ENCODE measurements at places on chromosomes 4 and X.

GRCh38 chrX:20317873-20318272 is 51.2 kb upstream of the RPS6KA3 start:
- DNase-seq, result no peak

DNA sequence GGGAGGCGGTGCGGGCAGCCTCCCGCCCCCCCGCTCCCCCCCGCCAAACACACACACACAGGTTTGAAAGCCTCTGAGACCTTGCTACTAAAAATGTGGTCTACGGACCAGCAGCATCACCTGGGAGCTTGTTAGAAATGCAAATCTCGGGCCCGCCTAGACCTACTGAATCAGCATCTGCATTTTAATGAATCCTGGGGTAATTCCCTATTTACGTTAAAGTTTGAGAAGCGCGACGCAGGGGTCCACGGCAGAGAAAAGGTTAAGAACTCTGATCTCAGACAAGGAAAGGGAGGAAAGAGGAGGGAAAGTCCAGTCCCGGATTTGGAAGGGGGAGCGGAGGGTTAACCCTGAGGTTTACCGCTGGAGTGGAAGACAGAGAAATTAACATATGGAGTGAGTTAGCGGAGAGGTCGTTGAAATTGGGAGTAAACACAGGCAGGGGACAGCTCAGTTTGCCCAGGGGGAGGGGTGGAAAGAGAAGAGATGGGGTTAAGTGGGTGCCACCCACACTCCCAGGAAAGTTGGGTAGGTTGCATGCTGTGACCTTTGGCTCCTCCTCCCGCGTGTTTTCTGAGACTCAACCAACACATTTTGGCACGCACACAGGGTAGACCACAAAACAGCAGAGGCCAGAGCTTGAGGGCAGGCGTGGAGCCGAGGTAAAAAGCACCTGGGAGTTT is 483.6 kb downstream of the BCOR start:
- DNase-seq, result peak; percentile 34

DNA sequence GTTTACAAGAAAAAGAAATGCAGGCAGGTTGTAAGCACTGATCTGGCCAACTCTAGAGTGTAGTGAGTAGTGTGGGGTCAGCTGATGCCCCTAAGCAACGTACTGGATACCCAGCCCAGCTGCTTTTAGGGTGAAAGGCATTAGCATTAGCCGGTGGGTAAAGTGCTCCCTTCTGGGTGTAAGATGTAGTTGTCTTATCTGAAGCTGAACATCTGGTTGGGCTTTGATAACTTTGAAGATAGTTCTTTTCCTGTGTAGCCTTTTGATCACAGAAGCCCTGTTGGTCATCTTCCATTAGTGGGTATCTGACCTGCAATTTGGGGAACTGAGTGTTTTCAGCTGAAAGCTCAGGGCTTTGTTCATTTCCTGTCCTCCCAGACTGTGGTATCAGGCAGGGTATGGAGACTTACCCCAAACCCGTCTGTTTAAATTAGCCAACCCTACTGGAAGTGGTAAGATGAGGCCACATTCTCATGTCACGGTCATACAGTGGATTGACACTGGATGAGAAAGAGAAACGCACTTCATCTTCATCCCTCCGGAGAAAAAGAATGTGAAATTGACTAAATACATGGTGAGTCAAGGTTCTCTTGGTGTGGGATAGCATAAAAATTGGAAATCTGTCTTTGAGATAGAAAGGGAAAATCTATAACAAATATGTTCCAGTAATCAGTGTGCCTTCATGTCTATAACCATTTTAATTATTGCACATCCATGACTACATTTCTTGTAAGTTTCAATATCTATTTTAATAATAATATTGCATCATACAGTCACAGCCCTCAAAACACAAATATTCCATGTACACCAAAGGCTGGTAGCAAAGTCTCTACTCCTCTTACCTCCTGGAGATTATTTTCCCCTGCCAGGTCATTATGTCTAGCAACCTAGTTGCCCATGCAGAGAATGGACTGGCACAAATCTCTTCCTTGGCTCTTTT is 8.7 kb downstream of the RHOH start:
- DNase-seq, result no peak

GRCh38 chr4:129231945-129232588 is 136.1 kb downstream of the C4orf33 start:
- no peak for DNase-seq

DNA sequence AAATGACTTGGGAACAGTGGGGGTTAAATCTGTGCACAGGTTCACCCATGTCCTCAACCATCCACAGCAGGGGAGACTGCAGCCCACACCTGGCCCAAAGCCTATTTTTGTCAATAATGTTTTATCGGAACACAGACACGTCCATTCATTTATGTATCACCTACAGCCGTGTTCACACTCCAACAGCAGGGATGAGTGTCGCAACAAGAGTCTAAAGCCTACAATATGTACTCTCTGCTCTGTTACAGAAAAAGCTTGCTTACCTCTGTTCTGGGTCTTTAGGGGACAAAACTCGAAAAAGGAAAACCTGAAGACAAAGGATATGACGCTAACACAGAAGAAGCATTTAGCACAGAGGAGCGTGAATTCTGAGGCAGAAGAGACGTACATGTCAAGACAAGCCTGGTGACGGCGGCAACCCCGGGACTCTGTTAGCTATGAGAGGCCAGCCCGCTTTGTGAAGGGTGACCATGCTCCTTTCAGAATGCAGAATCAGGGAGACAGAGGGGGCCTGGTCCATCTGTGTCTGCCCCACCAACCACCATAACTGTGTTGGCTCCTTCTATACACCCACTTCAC is 45.5 kb downstream of the AFAP1 start:
- DNase-seq, result no peak

- no peak for DNase-seq
Measured at GRCh38 chr4:139239127-139239772, 40.8 kb downstream of the MGARP start.

DNA sequence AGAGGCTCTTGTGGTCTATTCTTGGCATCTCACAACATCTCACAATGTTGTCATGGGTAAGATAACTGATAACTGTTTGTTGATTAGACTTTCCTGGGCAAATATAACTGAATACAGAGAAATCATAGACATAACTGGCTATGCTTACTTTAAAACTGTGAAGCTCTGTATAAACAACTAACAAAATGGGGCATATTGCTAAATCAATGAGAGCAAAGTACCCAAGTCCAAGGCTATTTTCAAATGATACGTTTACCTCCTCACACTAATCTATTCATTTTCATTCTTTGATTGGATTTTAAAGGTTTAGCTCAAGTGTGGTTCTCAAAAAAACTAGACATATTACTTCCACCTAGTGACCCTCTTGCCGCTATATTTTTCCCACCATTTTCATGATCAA is 38.6 kb downstream of the AMELX start:
- no peak for DNase-seq

- no peak for DNase-seq
Measured at GRCh38 chrX:136589966-136590365, 58.0 kb downstream of the VGLL1 start.

DNA sequence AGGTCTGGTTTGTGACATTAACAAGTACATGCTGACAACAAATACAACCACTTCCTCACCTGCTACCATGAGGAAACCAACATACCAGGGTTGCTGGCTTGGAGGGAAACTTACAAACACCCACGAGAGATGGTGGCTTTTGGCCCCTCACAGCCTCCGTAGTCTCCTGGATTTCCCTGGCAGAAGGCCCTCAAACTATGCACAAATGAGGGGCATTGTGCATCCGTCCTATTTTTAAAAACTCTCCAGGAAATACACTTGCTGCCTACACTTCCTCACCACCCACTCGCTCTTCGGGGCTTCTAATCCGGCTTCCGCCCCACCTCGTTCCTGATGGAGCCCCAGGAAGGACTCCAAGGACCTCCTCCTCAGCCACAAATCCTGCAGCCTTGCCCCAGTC is 355.0 kb upstream of the GATB start:
- DNase-seq, result no peak

DNA sequence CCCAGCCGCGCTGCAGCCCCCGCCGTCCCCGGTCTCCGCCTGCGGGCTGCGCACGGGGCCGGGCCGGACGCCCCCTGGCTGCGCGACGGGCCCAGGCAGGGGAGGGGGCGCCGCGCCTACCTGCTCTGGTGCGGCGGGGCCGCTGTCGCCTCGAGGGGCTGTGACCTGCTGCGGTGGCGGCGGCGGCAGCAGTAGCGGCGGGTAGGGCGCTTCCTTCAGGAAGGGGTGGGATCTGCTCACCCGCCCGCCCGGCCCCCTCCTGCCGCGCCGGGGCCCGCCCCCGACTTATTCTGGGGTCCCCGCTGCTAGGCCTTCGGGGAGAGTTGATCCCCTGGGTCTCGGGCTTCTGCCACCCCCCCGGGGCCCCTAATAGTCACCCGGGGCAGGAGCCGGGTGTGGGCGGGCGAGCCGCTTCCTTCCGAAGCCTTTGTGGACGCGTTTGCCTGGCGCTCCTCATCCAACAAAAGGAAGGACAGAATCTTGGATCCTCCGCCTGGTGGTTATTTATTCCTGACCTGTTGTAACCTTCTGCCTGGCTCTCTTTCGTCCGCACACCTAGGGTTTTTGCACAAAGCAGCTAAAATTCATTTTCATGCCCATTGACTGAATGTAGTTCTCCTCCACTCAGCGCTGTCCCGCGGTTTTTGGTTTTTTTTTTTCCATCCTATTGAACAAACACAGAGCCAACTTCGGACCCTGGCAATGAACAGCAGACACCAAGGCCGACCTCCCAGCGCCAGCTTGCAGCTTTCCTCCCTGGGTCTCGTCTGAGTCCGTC is at the start of gene TMEM150C:
TMEM150C (minus strand) TSS at position 203 of the 778 bp plus-strand sequence. CDS start 57,331 bp downstream, outside the sequence.
- no peak for DNase-seq

GRCh38 chr4:47837094-47837907 is 566 bp downstream of the CORIN start:
- DNase-seq, result no peak

- DNase-seq, result no peak
Measured at GRCh38 chr4:159171287-159171686, 68.4 kb downstream of the RAPGEF2 start.

GRCh38 chr4:128346054-128346716 is 58.6 kb upstream of the PGRMC2 start:
- no peak for DNase-seq

DNA sequence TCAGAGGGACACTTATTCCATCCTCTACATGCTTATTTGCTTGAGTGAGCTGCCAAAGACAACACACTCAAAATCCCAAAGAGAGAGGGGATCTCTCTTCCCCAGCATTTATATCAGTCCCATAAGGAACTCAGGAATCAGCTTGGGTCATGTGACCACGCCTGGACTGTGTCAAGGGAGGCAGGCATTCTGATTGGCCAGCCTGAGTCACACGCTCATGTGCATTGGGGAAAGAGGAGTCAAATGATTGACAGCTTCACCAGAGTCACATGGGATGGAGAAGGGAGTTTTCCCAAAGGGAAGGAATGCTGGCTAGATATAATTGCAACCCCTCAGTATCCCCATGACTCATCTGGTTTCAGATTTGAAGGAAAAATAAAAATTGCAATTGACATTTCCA is 49.0 kb downstream of the RWDD4 start:
- DNase-seq, result no peak

DNA sequence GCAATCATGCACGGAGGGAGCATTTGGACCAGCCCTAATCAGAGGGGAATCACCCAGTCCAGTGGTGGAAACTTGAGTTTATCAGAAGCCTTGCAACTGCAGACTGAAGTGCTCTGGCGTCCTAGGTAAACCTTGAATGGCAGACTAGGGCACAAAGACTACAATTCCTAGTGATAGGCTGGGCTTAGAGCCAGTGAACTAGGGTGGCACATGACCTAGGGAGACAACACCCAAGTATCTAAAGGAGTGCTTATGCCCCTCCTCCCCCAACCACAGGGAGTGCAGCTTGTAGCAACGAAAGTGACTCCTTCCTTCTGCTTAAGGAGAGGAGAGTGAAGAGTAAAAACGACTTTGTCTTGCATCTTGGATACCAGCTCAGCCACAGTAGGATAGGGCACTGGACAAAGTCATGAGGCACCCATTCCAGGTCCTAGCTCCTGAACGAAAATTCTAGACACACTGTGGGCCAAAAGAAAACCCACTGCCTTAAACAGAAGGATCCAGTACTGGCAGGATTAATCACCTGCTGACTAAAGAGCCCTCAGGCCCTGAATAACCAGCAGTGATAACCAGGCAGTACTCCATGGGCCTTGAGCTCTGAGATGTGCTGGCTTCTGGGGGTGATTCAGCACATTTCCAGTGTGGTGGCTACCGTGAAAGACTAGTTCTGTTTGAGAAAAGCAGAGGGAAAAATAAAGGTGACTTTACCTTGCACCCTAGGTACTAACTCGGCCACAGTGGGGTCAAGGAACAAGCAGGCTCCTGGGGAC is 58.7 kb upstream of the STARD8 start:
- DNase-seq, result no peak

DNA sequence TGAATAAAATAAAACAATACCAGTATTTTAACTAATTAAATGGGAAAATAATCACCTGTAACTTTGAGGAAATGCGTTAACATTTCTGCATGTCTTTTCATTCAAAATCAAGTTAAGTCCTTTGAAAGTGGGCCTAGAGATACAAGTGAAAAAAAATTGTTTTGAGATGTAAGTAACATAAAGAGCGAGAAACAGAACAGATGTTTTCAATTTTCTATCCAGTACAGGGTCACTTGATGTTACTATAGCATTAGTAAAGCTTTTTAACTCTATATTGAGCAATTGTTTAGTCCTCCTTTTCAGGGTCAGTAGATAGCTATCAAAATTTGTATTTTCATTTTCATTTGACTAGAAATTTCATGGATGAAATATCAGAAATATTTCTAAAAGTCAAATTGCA is 761.4 kb downstream of the CCSER1 start:
- no peak for DNase-seq

DNA sequence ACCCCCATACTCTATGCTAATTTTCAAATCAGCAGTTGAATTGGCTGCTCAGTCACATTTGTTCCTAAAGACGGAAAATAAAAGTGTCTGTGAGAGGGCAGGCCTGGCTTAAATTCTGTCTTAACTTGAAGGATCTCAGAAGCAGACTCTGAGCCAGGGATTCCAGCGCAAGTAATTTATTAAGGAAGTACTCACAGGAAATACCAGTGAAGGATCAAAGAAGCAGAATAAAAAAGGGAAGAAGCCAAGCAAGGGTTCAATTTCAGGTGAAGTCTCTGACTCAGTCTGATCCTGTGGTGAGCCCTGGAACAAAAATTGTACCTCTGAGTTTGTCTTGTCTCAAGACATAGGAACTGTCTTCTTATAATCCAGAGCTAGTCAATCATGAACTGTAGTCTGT is 52.2 kb downstream of the IL1RAPL1 start:
- DNase-seq, result no peak

DNA sequence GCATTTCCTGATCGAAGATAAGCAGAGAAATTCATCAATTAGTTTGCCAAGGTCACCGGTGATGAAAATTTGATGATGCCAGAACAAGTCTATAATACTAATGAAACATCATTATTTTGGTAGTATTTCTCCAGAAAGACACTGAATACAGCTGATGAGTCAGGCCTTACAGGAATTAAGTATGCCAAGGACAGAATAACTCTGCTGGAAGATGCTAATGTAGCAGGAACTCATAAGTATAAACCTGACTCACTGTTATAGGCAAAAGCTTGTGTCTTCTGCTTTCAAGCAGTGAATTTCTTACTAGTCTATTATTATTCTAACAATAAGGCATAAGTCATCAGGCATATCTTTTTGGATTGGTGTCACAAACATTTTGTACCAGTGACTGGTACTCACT is 1825.1 kb upstream of the IGFBP7 start:
- no peak for DNase-seq

GRCh38 chr4:107937040-107937439 is 5.7 kb downstream of the CYP2U1 start:
- no peak for DNase-seq
